ENCODE measurements at places on chromosomes 16 and 17. TPM values are rescaled to one million over a fixed set of nuclear protein-coding genes. Genes with fewer than 3 reads are reported as not detected.

DNA sequence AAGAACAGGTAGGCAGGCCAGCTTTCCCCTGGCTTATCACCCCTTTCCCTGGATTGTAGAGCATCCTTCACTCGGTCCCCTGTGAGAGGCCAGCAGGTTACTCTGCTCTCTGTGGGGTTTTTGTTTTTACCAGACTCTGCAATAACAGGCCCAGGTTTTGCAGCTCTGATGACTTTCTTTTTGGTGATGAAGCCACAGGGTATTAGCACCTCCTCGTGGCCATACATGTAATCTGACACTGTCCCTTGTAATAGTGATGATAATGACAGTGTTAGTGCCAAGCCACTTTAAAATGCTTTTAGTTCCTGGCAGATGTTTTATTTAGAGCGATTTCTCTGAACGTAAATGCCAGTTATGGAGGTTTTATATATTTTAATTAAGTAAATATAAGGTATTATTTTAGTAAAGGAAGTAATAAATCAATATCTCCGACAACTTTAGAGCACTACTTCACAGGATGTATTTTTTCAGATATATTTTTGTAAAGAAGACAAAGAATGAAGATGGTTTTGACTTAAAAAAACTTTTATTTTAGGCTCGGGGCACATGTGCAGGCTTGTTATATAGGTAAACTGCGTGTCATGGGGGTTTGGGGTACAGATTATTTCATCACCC, 38.0 kb upstream of the CPHXL start:
- no peaks in the 10 kb centered on the region for H3K4me1 ChIP-seq
- H3K36me3 ChIP-seq = no peaks in the 10 kb centered on the region
- H3K27ac ChIP-seq = no peak overlapping the region
- DNase-seq = peak; percentile 56
- no peaks in the 10 kb centered on the region for H3K27me3 ChIP-seq
- H3K4me3 ChIP-seq = no peak overlapping the region

DNA sequence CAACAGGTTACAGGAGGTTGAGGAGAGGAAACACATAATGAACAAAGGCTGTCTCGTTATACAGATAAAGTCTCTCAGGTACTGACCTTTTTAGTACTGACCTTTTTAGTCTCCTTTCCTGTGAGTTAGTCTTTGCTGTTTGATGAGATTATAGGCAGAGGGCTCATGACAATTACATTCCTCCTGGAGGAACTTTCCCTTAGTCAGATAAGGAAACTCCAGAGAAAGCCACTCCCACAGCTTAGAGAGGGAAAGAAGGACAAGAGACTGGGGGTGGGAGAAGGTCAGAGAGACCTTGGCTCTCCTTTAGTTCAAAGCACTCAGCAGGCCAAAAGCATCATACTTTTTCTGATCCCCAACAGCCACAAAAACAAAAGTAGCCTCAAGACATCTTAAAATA, 15.3 kb upstream of the PSMD7 start:
- H3K36me3 ChIP-seq = no peaks in the 10 kb centered on the region
- H3K4me1 ChIP-seq = no peaks in the 10 kb centered on the region
- no peaks in the 10 kb centered on the region for H3K27me3 ChIP-seq
- no peak overlapping the region for H3K27ac ChIP-seq
- DNase-seq = no peak
- H3K4me3 ChIP-seq = no peak overlapping the region

- H3K27ac ChIP-seq = no peak overlapping the region
- H3K27me3 ChIP-seq = no peaks in the 10 kb centered on the region
- no peaks in the 10 kb centered on the region for H3K36me3 ChIP-seq
- no peaks in the 10 kb centered on the region for H3K4me1 ChIP-seq
These were observed 111.9 kb downstream of the CNTNAP4 start for GRCh38 chr16:76389126-76389525.

GRCh38 chr17:40937384-40937819, at the start of gene KRT23:
TSS of gene KRT23 (minus strand) at chr17:40937646. CDS start at chr17:40936603, 1,043 bp downstream.
- no peak for DNase-seq
- no peak within 1 kb of the TSS for H3K4me3 ChIP-seq
- no peaks in the 10 kb centered on the region for H3K4me1 ChIP-seq
- H3K27me3 ChIP-seq = no peaks in the 10 kb centered on the region
- no peak within 1 kb of the TSS for H3K27ac ChIP-seq

- no peaks in the 10 kb centered on the region for H3K27me3 ChIP-seq
- DNase-seq = peak; percentile 23
- H3K4me1 ChIP-seq = no peaks in the 10 kb centered on the region
- H3K27ac ChIP-seq = no peak overlapping the region
These were observed 20.4 kb upstream of the CDYL2 start for GRCh38 chr16:80824623-80825364.

DNA sequence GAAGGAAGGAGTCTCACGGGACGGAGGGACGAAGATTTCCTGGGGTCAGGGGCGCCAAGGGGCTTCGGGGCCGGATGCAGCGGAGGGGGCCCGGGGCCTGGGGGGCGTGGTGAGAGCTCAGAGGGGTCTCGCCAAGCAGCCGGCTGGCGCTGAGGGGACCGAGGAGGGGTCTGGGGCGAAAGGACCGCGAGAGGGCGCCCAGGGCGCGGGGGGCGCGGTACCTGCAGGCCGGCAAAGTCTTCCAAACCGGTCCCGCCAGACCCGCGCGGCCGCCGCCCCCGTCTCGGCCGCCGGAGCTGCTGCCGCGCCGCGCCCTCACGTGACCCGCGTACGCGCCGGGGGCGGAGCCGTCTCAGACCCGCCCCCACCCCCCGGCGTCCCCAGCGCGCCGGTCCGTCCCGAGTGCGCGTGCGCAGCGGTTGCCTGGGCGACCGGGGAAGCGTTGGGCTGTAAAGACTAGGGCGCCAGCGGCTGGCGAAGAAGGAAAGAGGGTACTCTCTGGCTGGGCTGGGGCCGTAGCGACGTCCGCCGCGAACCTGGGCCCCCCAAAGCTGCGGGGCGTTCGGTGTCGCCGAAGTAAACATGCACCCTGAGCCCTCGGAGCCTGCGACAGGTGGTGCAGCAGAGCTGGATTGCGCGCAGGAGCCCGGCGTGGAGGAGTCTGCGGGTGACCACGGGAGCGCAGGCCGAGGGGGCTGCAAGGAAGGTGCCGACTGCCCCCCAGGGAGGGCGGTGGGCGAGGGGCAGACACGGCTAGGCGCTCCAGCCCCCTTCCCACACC, at the start of the genes DNAAF1 and HSDL1:
Gene DNAAF1 (plus strand): TSS at position 450 of the 781 bp plus-strand sequence. CDS start 133 bp downstream, at position 583.
Gene HSDL1 (minus strand): TSS at position 319 of the 781 bp plus-strand sequence. CDS start 13,856 bp downstream, outside the sequence.
- DNase-seq = peak; percentile 91
- peak within 1 kb of the TSS; percentile 70 for H3K27ac ChIP-seq
- peaks cover 5% of the 10 kb centered on the region for H3K27me3 ChIP-seq
- peaks cover 15% of the 10 kb centered on the region for H3K4me1 ChIP-seq
- H3K4me3 ChIP-seq = peak within 1 kb of the TSS; percentile 77

GRCh38 chr16:84850714-84851113, 30.9 kb downstream of the CRISPLD2 start:
- H3K27me3 ChIP-seq = no peaks in the 10 kb centered on the region
- no peaks in the 10 kb centered on the region for H3K4me1 ChIP-seq
- H3K4me3 ChIP-seq = no peak overlapping the region
- H3K36me3 ChIP-seq = no peaks in the 10 kb centered on the region
- no peak overlapping the region for H3K27ac ChIP-seq

GRCh38 chr17:41625602-41626001, 1.2 kb upstream of the KRT17 start:
- H3K27me3 ChIP-seq = no peaks in the 10 kb centered on the region
- H3K36me3 ChIP-seq = no peaks in the 10 kb centered on the region
- H3K4me1 ChIP-seq = no peaks in the 10 kb centered on the region
- H3K4me3 ChIP-seq = no peak overlapping the region

DNA sequence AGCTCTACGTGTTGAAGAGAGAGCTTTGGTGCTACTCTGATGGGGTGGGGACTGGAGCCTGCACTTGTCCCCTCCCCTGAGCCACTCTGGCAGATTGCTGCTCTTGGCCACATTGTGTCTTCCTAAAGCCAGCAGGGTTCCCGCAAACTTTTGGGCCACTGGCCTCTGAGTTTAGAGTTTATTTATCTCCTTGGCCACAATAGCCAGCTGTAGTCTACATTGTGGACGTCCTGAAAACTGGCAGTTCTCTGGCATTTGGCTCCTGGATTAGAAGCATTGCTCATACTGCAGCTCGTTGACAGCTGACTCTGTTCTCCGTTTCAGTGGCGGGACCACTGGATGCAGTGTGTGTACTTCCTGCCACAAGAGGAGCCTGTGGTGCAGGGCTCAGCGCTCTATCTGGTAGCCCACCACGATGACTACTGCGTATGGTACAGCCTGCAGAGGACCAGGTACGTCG, 34.6 kb downstream of the PRMT7 start:
- H3K36me3 ChIP-seq = peaks cover 29% of the 10 kb centered on the region
- H3K4me1 ChIP-seq = no peaks in the 10 kb centered on the region
- H3K27ac ChIP-seq = no peak overlapping the region
- no peak overlapping the region for H3K4me3 ChIP-seq
- no peak for DNase-seq
- H3K27me3 ChIP-seq = no peaks in the 10 kb centered on the region

DNA sequence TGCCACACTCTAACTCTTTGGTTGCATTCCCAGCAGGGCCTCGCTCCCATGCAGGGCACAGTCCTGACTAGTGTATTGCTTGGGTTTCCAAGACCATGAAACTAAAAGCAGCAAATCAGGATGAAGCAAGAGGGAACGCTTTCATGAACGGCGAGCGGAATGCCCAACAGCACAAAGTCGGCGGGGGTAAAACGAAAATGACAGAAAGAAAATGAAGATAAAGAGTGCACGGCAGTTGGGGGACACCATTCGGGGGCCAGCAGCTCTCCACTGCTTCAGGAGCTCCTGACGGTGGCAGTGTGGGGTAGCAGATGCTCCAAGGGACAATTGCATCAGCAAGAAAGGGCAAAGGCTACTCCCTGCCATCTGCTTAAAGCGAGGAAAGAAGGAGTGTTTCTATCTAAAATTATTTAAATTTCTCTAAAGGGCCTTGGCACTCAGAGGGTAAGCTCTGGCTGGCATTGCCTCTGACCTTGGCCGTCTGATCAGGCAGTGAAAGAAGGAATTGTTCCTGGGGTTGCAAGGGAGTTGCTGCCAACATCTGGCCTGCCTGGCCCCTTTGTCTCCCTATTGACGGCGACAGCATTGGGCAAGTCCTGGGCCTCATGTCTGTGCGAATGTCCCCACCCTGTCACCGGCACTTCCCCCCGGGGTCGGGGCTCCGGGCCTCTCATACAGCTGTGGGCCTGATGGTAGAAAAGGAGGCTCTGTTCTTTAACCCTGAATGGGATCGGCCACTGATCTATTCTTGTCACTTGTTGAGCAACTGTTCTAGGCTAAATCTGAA, 138.2 kb downstream of the CMIP start:
- no peak overlapping the region for H3K27ac ChIP-seq
- no peaks in the 10 kb centered on the region for H3K4me1 ChIP-seq
- no peak for DNase-seq
- no peaks in the 10 kb centered on the region for H3K27me3 ChIP-seq
- H3K4me3 ChIP-seq = no peak overlapping the region

GRCh38 chr17:77727037-77727615, 231.4 kb upstream of the TNRC6C start:
- H3K4me3 ChIP-seq = no peak overlapping the region
- no peaks in the 10 kb centered on the region for H3K27me3 ChIP-seq
- no peak overlapping the region for H3K27ac ChIP-seq
- no peaks in the 10 kb centered on the region for H3K36me3 ChIP-seq
- DNase-seq = no peak

CCDC40 gene
- total RNA-seq = 4.3 TPM

- H3K4me1 ChIP-seq = no peaks in the 10 kb centered on the region
- no peak overlapping the region for H3K27ac ChIP-seq
- no peak overlapping the region for H3K4me3 ChIP-seq
- H3K27me3 ChIP-seq = no peaks in the 10 kb centered on the region
- no peak for DNase-seq
These were observed 35.4 kb downstream of the SPAG9 start for GRCh38 chr17:51085150-51085805.

GRCh38 chr17:50339381-50339780, 6.5 kb upstream of the XYLT2 start:
- H3K27ac ChIP-seq = no peak overlapping the region
- no peaks in the 10 kb centered on the region for H3K27me3 ChIP-seq
- H3K36me3 ChIP-seq = no peaks in the 10 kb centered on the region
- no peak for DNase-seq

RDM1 gene
- total RNA-seq = 3.1 TPM

HNF1B gene
- total RNA-seq = 0.22 TPM

TEKT1 gene
- not detected for total RNA-seq

GRCh38 chr17:4509923-4510617, 11.4 kb downstream of the SPNS2 start:
- no peak overlapping the region for H3K27ac ChIP-seq
- DNase-seq = no peak
- peaks cover 11% of the 10 kb centered on the region for H3K4me1 ChIP-seq
- H3K4me3 ChIP-seq = no peak overlapping the region
- no peaks in the 10 kb centered on the region for H3K36me3 ChIP-seq
- no peaks in the 10 kb centered on the region for H3K27me3 ChIP-seq

GRCh38 chr17:77215281-77215680, 74.5 kb downstream of the SEC14L1 start:
- H3K4me3 ChIP-seq = no peak overlapping the region
- no peaks in the 10 kb centered on the region for H3K4me1 ChIP-seq
- no peak for DNase-seq
- no peaks in the 10 kb centered on the region for H3K27me3 ChIP-seq

HP gene
- not detected for total RNA-seq

DNA sequence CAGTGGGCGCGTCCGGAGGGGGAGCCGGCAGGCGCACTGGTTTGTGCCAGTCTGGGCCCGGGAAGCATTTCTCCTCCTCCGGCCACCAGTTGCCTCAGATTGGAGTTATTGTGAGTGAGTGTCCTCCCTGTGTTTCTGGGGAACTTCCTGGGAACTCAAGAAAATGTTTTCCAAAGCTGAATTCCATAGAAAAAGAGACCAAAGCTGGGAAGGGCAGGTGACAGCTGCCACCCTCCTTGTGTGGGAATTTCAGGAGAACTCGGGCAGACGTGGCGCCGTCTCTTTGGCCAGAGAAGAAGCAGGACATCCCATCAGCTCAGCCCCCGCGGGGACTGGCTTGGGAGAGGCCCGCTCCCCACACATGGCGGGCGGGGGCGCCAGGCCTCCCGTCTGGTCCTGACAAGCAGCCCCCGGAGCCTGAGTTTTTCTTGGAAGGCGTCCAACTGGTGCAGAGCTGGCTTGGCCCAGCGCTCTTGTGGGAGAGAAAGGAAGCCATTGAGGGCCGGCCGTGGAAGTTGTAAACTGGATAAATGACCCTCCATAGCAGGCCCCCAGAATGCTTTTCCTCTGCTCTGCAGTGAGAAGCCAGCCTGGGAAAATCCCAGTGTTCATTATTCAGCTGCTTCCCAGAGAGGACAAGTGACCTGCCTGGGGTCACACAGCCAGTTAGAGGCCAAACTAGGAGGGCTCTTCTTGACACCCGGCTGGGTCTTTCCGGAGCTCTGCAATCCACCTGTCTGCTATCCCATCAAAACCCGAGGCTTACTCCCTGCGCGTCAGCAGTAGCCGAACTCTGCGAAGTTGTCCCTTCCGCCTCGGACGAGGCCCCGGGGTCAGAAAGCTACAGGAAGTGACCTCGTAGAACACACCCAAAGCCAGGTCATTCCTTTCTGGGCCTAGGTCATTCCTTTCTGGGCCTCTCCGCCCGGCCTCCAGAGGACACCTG, 39.2 kb upstream of the GSE1 start:
- H3K4me1 ChIP-seq = peaks cover 50% of the 10 kb centered on the region
- peak overlapping the region; percentile 49 for H3K27ac ChIP-seq
- peaks cover 5% of the 10 kb centered on the region for H3K36me3 ChIP-seq
- no peak for DNase-seq
- no peaks in the 10 kb centered on the region for H3K27me3 ChIP-seq
